ENCODE measurements at places on chromosomes 1 and 21.

DNA sequence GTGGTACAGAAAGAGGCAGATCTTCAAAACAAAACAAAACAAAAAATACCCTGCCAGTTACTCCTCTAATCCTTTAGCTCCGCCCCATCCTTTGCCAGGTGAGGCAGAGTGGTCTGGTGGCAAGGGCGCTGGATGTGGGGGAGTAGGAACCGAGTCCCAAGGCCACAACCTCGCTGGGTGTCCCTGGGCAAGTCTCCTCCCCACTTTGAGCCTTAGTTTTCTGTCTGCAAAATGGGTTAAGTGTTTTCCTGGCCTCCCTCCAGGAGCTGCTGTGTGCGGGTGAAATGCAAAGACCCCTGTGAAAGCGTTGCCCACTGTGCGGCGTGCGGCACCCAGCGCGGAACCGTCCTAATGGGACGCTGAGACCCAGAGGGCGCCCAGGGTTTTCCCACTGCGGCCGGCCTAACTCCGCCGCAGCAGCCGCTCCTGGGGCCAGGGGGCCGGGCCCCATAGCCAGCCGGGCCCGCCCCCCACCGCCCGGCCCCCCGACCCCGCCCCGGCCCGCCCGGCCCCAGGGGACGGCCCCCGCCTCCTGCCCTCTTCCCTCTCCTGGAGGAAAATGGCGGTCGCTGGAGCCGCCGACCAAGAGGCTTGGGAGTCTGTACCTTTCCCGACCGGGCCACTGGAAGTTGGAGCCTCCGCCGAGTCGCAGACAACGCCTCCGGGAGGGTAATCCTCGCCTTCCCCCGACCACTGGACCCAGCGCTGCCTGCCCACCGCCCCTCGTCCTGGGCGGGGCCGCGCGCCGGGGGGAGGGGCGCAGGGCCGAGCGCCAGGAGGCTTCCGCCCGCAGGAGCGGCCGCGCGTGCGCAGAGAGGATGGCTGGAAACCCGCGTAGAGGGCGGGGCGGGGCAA lies at the start of the genes ERMAP and SVBP:
Gene ERMAP (plus strand): TSS at position 538 of the 855 bp plus-strand sequence. CDS start 13,327 bp downstream, outside the sequence.
Gene SVBP (minus strand): TSS at position 813 of the 855 bp plus-strand sequence. CDS start 853 bp downstream, outside the sequence.
- DNase-seq: peak; percentile 92

DNA sequence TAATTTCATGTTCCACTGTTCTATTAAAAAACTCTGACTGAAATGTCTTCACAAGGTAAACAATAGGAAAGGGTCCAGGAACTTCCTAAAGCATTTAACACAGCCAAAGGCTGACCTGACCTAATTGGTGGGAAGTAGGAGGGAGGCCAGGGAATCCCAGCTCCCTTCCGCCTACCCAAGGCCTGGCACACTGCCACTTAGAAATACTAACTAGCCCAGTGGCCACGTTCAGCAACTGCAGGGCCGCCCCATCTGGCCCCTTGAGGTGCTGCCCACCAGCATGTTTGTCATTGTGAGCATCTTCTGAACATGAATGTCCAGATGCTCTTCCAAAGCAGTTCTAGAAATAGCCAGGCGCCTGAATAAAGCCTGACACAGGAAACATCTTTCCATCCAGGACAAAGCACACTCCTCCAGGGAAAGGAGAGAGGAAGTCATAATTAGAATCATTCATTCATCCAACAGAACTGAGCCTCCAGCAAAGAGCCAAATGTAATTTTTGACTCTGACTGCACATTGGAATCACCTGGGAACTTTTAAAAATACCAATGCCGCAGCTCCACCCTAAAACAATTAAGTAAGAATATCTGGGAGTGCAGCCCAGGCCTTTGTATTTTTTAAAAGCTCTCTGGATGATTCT lies 44.6 kb upstream of the BCL9 start:
- no peak for DNase-seq

DNA sequence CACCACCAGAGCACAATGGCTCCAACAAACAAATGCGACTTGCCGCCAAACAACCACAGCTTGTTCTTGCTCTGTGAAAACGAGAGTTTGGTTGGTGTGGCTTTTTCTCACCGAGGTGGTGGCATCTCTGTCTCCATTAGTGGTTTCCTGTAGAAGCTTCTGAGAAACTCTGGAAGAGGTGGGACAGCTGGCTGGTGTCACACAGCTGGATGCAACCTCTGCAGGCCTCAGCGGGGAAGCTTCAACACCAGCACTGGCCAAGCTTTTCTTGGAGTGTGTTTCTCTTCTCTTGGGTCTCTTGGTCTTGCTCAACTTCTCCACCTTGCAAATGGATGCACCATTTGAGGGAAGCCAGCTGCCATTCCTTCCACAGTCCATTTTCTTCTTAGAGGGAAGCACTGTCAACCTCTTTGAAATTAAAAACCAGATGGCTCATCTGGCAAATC lies 124.8 kb downstream of the KCNN3 start:
- DNase-seq: no peak

GRCh38 chr1:36829961-36830360 lies 204.4 kb downstream of the GRIK3 start:
- DNase-seq: no peak

DNA sequence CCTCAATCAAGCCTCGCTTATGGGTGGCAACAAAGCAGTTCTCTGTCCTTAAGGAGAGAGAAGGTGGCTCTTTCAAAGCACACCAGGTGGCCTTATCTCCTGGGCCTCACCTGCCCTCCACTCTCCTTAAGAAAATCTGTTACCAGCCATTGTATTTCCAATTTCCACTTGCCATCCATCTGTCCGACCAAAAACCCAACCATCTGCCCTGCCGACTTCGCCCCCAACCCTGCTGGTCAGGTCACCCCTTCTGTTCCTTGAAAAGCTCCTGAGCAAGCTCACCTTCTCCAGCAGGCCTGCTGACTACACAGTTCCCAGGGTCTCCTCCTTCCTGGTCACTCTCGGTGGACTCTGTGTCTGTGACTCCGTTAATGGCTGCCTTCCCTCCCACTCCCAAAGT lies 619 bp upstream of the IGFN1 start:
- DNase-seq: no peak

DNA sequence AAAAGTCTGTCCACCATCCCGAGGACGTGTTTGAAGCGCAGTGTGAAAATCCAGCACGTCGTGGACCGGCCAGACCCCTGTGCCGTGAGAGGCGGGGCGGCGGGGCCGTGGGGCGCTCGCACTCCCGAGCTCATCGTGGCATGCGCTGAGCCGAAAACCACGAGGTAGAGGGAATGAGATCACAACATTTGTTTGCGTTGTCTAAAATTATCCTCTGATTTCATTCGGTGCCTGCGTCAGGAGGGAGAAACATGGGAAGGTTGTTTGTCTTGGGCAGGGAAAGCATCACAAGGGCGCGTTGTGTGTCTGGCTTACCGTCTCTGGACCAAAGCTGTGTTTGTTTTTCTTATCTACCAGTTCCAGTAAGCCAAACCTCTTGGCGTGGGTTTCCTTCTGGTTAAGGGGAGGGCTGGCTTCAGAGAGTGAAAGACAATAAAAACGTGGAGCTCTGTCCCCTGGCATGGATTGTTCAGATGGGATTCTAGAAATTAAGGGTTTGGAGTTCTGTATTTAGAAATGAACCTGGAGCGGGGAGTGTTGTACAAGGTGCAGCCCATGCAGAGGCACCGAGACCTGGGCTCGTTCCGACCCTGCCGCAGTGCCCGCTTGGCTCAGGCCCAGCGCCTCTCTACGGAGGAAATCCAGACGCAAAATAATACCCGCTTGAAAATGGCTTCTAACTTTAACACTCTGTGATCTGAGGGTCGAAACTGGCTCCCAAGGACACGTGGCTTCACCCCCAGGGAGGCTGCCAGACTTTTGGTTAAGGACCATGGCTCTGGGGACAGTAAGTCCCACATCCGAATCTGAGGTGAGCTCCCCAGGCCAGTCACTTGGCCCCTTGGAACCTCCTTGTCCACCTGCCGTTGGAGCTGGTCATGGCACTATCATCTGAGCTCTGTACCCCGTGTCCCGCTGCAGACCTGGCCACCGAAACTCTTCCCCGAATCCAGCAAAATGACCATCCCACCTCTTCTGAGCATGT lies 68.7 kb upstream of the FAM3B start:
- DNase-seq: no peak

DNA sequence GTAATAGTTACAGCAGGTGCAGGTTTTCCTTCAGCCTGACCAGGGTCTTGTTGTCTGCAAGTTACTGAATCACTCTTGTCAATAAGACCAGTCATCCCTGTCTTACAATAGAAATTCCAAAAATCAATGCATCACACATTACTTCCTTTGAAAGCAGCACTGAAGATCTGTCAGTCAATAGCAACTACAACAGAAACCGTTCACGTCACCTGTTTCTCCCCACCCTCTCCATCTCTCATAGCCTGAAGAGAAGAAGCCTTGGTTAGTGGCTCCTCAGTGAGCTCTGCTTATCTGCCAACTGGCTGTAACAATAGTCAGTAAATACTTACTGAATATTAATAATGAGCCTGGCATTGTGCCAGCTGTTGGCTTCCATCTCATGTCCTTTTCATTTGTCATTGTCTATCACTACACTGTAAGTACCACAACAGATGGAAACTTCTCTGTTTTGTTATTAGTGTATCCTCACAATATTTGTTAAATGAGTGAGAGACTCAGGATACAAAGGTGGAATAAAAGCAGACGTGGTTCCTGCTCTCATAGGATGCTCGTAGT lies 195.2 kb downstream of the S1PR1 start:
- no peak for DNase-seq

DNA sequence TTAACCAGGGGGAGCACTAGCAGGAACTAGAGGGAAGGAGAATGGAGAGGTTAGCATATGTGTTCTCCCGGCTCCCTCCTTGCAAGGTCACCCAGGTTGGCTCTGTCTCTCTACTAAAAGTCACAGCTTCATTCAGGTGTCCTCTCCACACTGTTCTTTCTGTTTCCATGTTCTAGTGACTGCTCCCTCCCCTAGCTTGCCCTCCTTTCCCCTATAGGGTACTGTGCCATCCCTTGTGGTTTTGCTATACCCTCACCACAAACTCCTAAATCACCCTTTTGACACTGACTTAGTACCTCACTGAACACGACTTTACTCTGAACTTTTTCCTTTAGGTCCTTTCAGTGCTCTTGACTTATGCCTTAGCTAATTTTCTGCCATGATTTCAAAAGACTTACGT lies 389.3 kb downstream of the ST6GALNAC3 start:
- no peak for DNase-seq

- DNase-seq: no peak
Measured at GRCh38 chr1:235441159-235441685, 63.0 kb downstream of the B3GALNT2 start.

DNA sequence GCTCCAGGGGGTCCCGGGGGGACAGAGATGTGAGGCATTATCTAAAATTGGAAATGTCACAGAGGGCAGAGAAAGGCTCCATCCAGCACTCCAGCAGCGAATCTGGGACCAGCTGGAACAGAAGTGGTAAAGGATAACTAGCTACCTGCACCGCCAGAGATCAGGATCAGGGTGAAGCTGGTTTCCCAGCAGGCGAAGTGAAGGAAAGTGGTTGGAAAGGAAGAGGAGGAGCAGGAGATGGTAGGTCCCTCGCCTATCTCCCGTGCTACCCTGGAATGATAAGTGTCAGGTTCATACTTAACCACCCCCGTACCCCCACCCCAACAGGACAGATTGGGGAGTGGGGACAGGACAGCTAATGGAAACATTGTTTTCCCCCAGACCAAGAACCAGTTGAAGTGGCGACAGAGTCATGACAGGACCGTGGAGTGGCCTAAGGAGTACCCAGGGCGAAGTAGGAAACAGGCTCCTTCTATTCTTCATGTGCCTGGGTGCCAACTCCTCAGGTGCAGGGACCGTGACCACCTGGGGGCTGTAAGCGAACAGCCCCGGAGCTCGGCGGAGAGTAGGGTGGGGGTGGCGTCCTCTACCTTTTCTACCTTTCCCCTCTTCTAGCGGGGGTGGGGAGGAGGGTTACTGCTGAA lies 717 bp downstream of the B4GALT3 start:
- no peak for DNase-seq

DNA sequence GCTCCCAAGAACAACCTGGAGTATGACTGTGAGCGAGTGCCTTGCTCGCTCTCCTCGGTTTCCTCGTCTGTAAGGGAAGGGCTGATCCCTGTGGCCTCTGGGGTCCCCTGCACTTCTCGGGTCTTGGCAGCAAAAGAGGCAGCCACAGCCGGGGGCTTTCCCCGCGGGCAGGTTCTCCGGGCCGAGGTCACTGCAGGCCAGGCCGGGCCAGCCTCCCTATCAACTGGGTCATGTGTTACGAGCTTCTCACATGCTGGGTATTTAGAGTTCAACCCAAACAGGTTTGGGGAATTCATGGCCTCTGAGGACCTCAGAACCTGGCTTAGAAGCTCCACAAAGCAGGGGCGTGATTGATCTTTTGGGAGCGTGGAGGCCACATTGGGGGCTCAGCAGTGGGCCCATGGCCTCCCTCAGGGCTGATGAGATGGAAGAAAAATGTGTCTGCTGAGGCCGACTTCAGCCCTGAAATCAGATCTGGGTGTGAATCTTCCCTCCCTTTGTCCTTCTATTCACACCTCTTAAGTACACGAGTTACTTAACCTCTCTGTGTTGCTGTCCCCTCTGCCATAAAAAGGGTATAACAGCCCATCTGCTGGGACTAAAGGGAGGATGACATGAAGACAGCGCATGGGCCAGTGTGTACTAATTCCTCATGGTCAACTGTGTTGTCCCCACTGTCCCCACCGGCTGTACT lies 103.7 kb downstream of the PRDM2 start:
- DNase-seq: no peak

GRCh38 chr1:94580367-94581115 lies 39.0 kb upstream of the F3 start:
- DNase-seq: no peak

DNA sequence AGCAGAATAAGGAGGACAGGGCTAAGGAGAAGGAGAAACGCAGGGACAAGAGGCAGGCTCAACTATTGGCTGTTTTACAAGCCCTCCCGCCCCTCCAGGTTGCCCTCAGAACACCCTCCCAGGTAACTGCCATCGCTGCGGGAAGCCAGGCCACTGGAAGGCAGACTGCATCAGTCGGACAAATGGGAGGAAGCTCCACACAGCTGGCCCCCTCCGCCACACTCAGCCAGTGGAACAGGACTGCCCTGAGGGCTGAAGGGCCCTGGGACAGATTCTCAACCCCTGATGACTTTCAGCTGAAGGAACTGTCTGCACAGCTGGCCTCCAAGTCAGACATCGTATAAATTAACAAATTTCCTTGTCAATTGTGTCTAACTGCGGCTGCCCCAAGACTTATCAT lies 21.8 kb downstream of the LRRC3 start:
- no peak for DNase-seq

DNA sequence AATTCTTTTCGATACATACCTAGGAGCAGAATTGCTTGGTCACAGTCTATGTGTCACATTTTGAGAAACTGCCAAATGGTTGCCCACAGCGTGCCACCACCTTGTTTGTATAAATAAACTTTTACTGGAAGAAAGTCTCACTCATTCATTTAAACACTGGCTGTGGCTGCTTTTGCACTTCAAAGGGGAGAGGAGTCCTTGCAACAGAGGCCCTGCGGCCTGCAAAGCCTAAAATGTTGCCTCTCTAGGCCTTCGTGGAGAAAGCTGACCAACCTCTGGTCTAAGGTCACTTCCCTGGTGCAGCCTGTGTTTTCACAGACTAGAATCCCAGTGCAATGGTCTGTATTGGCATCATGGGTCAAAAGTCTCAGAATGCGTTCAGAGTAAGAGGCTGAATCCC lies 8.3 kb downstream of the RIPK4 start:
- no peak for DNase-seq

- no peak for DNase-seq
Measured at GRCh38 chr1:221071777-221072176, 192.5 kb downstream of the HLX start.

- DNase-seq: no peak
Measured at GRCh38 chr1:44571712-44572571, 102.3 kb downstream of the TMEM53 start.
